ENCODE measurements at places on chromosomes 12 and 14.

DNA sequence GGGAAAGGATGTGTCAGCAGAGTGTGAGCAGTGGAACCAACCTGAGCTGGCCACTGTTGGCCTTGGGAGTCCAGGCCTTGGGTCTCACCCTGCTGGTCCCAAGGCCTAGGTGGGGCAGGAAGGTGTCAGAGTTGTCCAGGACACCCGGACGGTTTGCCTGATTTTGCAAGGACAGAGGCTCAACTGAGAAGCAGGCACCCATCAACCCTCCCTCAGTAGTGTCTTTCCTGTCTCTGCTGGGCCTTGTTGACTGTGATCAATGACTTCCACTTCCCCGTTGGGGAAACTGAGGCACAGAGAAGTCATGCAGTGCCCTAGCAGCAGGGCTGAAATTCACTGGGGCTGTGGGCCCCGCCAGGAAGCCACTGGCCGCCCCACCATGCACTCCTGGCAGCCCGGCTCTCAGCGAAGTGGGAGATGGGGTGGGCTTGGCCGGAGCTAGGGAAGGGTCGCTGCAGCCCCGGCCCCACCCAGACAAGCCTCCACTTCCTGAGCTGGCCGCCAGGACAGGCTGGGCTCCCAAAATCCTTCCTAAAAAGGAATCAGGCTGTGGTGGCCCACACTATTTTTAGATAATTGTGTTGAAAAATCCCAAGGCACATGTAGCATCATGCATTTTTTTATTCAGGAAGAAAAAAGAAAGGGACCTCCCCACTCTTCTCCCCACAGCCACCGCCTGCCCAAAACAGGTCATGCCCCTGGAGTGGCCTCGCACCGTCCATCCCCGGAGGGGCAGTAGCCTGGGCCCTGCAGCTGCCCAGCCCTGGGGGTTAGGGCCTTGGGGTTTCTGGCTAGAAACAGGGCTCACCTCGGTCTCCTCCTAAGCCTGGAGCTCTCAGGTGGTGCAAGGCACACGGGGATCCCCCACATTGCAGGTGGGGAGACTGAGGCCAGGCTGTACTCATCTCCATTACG is 127.4 kb downstream of the CALM1 start:
- no peak for DNase-seq

GRCh38 chr12:26378711-26379110 is 183.3 kb downstream of the SSPN start:
- DNase-seq: no peak

DNA sequence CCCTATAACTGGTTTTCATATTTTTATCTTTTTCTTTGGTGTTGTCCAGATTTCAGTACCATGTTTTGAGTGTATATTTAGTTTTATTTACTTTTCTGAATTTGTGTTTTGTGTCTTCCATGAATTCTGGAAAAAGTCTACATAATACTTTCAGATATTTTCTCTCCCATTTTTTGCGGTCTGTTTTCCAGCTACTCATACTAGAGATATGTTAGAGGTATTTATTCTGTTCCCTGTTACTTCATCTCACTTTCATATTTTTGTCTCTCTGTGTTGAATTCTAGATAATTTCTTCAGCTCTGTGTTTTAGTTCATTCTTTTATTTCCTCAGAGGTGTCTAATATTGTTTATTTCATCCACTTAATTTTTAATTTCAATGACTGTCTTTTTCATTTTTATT is 74.2 kb downstream of the IFT81 start:
- DNase-seq: no peak

- no peak for DNase-seq
Observed at GRCh38 chr14:67140556-67140955, 48.7 kb upstream of the GARIN2 start.

- DNase-seq: no peak
Observed at GRCh38 chr12:103929784-103930033, 501 bp upstream of the HSP90B1 start.

DNA sequence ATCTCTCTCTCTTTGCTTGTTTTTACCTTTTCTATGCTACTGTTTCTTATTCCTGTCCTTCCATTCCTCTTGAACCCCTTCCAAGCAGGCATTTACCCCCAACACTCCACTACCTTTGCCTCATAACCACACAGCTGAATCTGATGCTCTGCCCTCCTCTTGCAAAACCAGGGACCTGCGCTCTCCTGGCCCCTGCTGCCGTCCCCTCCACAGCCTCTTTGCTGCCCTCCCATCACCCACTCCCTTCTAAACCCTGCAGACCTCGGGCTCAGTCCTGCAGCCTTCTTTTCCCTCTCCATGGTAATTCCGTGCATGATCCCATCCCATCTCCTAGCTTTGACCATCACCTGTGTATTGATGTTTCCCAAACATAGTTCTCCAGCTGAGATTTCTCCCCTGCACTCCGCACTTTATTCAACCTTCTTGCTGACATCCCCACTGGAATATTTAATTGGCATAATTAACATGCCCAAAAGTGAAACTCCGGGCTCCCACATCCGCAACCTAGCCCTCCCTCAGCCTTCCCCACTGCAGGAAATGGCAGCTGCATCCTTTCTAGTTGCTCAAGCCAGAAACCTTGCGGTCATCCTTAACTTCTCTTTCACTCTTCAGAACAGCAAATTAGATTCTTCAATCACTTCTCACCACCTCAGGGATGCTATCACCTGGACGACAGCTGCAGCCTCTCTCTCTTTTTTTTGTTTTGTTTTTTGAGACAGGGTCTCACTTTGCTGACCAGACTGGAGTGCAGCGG is 16.0 kb downstream of the FIGNL2 start:
- no peak for DNase-seq
